Spinal cord (tissue), 10 donors: ENCODE measurements at places on chromosomes 12 and 14. TPM values are rescaled to one million over a fixed set of nuclear protein-coding genes. Genes with fewer than 3 reads are reported as not detected.

Gene PAX9
- polyA plus RNA-seq: 0.32 TPM

Gene NDUFA9
- polyA plus RNA-seq: 71.7 TPM

Gene DHRS4L2
- 10.8 TPM for polyA plus RNA-seq

Gene OTOGL
- polyA plus RNA-seq: 0.54 TPM

Gene FSCB
- polyA plus RNA-seq: 0.06 TPM
